ENCODE measurements at places on chromosomes 12 and 14.

DNA sequence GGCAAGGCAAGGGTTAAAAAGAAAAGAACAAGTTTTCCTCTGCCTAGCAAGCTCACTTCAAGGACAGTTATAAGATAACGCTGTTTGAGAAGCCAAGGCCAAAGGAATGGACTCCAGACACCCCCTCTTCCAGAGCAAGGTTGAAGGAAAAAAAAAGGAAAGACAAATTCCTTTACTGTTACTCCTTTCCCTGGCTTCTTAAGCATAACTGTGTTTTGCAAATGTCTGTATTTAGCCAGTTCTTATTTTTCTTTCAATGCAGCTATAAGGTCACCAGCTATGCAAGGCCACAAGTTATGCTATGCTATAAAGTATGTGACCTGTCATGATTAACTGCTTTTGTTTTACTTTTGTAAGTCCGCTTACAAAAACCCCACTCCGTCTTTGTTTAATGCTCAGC is 26.6 kb downstream of the ZNF410 start:
- DNase-seq: no peak

- DNase-seq: no peak
Observed at GRCh38 chr12:96327889-96328288, 72.3 kb downstream of the CDK17 start.

DNA sequence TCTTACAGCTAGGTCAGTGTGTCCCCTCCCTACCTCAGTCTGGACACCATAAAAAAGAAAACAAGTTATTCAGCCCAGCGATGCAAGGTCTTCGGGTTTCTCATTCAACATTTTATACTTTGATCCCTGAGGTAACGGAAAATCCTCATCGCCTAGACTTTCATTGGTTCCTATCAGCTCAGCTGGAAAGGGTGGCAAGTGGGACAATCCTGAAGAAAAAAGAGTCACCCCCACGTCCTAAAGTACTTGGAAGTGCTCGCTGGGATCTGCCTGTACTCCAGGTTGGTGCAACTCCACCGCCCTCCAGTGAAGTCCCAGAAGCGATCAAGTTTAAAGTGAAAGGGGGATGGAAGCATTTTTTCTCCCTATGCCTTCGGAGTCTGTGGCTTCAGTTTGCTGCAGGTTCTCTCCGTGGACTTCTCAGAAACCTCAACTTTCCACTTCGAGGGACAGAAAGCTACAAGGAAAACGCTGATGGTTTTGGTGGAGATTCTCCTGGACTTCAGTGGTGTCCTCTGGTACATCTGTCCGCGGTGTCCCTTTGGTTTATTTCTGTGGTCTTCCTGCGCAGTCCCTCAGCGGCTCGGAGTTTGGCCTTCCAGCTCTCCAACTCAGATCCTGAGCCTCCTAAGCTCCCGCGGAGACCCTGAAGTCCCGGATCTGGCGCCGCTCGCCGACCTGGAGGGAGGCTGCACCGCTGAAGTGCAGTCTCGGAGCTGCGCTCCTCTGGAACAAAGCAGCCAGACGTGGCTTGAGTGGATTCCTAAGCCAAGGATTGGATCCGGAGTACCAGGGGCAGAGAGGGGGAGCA is 1.8 kb upstream of the LRFN5 start:
- DNase-seq: no peak

DNA sequence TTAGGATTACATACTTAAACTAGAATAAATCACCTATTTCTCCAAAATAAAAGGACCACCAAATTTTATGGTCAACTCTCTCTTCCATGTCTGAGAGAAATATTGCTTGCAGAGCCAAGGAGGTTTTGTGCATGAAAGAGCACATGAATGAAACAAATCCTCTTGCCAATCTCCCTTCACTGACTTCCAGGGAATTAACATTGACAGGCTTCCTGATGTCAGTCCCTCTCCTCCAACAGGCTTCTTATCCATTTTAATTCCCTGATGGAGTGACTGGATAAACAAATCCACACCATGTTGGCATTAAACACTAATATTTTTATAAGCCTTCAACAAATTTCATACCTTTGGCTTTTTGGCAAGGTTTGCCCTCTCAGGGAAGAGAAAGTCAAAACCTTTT is 45.3 kb upstream of the CNTN1 start:
- no peak for DNase-seq

GRCh38 chr12:102917026-102917787 is at the start of gene PAH:
TSS of gene PAH (minus strand) at chr12:102917244. CDS start at chr12:102917130, 114 bp downstream.
- peak; percentile 9 for DNase-seq

GRCh38 chr12:68370006-68370590 is 37.9 kb upstream of the MDM1 start:
- no peak for DNase-seq

- DNase-seq: no peak
Observed at GRCh38 chr12:80565271-80565670, 121.2 kb downstream of the PTPRQ start.

- no peak for DNase-seq
Observed at GRCh38 chr12:122903693-122904034, 7.7 kb upstream of the VPS37B start.

DNA sequence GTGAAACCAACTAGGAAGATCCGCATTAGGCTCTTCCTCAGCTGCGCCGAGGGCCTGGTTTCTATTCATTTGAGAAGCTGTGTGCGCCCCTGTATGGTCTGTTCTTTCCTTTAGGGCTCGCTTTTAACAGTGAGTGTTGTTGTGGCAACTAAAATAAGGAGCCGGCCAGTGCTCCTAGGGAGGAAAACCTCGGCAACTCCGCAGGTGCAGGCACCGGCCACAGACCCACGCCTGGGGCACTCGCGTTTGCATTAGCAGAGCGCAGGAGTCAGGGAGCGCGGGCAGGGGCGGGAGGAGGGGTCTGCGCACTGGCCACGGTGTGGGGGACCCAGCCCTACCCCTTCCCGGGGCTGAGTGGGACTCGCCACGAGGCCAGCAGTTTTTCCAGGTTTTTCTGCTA is 50.5 kb downstream of the STX2 start:
- no peak for DNase-seq

- DNase-seq: no peak
Observed at GRCh38 chr14:92830902-92831301, 36.8 kb downstream of the GOLGA5 start.

GRCh38 chr12:19451196-19451595 is 11.9 kb downstream of the AEBP2 start:
- no peak for DNase-seq

GRCh38 chr12:59005193-59005955 is 85.1 kb upstream of the LRIG3 start:
- DNase-seq: no peak

DNA sequence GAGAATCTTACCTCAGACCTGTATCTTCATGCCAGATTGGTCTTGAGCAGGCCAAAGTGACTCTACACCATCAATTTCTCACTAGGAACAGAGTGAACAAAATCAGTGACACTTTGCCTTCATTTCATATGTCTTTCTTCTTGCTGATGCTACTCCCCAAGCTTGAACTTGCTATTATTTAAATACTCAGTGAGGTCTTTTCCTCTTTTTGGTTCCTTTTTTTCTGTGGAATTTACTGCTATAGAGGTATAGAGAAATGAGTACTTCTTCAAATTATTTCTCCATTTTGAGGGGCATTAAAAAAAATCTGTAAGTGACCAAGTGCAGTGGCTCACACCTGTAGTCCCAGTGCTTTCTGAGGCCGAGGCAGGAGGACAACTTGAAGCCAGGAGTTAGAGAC is at the start of gene GPR33:
Gene GPR33 (minus strand): TSS at position 154 of the 400 bp plus-strand sequence. CDS start 4,074 bp downstream, outside the sequence.
- DNase-seq: no peak

- DNase-seq: no peak
Observed at GRCh38 chr14:89498878-89499277, 81.8 kb upstream of the FOXN3 start.

DNA sequence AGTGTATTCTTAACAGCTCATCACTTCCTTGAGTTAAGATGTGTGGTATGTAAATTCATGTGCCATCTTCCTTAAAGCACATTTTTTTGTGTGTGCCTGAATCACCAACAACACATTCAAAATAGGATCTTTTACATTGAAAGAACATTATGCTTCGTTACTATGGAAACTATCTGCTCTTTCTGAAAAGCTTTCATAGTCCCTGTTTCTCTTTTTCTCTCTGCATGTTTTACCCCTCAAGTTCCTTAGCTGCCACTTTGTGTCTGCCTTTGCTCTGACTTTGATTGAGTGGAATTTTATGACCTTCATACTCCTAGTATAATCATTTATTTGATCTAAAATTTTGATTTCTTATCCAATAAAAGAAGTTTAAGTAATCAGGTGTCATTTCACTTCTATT is 880.3 kb upstream of the FOXG1 start:
- no peak for DNase-seq

DNA sequence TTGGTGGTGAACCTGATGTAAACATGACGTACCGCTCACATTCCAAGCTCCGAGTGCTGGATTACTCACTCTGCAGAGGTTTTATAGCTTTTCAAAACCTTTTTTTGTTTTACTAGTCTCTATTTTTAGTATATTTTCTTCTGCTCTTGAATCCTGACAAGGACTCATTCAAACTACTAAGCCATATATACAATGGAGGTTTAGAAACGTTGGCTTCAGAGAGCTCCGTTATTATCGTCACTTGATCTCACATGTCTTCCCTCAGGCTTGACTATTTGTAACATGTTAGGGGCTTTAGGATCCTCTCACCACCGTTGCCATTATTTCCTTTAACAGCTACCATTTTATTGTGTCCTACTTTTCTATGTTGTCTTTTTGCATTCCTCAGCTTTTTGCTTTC is 1321.5 kb upstream of the FLRT2 start:
- DNase-seq: no peak

DNA sequence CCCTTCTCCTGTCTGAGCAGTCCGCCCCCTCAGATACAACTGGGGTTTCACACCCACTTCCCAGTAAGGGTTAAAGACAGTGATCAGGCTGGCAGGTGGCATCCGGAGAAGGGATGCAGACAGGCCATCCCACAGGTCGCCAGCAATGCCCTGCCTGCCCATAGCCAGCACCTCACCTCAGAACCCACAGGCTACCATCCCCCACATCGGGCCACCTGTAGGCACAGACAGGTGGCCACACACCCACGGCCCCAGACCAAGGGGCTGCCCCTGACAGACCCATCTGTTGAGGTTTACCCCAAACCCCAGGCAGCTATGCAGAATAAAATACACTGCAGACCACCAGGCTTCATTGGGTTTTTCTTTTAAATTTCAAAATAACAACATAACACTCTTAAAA is 57.5 kb downstream of the CCNK start:
- DNase-seq: no peak

DNA sequence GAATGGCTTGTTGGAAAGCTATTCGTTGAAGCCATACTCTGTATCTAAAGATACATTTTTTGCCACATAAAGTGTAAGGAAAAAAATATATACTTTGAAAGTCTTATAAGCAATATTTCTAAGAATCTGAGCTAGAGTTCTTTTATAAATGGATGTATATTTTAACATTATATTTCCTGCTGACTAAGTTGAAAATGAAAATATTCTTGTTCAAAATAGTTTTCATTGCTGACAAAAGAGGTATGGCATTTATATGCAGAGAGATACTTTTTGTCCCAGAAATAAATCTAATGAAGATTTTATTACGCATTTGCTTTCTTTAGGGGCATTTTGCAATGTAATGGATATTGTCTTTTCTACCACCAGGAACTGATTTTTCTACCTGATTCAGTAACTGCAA is 834.9 kb downstream of the LRFN5 start:
- DNase-seq: no peak

DNA sequence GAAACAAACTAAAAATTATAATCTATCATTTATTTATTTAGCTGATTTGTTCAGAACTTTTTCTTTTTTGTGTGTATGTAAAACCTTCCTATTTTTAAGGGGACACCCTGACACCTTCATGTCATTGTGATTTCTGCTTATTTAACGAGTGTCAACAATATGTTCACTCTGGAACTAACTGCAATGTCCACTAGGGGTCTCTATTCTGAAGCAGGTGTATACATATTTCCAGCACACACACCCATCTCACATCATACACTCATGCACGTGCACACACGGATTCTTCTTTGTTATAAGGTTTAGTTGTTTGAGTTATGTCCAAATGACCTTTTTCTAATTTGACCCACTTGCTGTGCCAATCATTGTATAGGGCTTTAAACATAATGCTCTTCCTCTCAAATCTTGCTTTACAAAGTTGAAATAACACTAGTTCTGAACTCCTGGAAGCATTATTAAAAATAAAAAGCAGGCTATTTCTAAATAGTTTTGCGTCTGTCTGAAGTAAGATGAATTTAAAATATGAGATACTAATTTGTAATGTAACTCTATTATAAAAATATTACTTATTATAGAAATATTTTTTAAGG is 15.5 kb downstream of the E2F7 start:
- no peak for DNase-seq

GRCh38 chr12:645563-646071 is 17.6 kb downstream of the NINJ2 start:
- no peak for DNase-seq

DNA sequence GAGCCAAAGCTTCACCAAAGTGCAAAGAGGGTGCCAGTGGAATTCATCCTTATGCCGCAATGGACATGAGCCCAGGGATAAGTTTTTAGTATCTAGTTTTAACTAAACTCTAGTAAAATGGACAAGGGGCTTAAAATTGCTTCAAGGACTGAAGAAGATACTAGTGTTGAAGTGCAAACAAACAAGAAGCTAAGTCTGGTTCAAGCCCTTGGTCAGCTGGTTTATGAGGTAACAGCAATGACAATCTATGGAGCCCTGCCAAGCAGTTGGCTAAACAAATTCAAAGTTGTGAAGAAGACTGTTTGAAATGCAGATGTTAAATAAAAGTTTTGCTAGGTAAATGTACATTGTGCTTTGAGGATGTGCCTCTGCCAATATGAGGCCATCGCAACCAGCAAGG is 209.4 kb downstream of the KTN1 start:
- no peak for DNase-seq

- DNase-seq: no peak
Observed at GRCh38 chr12:110304061-110304551, 23.1 kb downstream of the ATP2A2 start.

GRCh38 chr12:117282490-117282889 is 78.9 kb downstream of the NOS1 start:
- no peak for DNase-seq

GRCh38 chr14:92486881-92487280 is 26.7 kb upstream of the RIN3 start:
- no peak for DNase-seq

DNA sequence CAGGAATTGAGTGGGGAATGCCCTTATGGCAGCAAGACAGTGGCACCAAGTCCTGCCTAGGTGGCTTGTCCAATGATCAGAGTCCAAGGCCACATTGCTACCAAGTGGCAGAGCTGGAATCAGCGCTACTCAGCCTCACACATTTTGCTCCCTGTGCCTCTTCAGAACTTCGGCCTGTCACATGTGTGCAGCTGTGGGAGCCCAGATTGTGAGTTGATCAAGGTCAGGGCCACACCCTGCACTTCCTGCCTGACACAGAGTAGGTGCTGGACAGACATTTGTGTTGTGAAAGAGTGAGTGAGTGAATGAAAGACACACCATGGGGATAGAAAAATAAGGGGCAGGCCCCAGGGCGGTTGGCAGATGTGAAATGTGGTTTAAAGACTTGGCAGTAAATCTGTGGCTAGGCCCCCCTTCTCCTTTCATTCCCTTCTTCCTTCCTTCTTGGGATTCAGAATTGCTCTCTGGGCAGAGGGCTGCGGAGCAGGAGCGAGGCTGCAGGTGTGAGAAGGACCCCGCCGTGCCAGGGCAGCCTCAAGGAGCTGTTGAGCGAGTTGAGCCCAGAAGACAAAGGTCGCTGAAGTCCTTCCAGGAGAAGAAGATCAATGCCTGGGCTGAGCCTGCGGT is 83.5 kb downstream of the SLC25A47 start:
- DNase-seq: no peak

Data from GM12892 (cell line).